ENCODE measurements at places on chromosomes 3 and 15.

- no peak for DNase-seq
These were observed 17.6 kb downstream of the CFAP44 start for GRCh38 chr3:113423699-113424098.

DNA sequence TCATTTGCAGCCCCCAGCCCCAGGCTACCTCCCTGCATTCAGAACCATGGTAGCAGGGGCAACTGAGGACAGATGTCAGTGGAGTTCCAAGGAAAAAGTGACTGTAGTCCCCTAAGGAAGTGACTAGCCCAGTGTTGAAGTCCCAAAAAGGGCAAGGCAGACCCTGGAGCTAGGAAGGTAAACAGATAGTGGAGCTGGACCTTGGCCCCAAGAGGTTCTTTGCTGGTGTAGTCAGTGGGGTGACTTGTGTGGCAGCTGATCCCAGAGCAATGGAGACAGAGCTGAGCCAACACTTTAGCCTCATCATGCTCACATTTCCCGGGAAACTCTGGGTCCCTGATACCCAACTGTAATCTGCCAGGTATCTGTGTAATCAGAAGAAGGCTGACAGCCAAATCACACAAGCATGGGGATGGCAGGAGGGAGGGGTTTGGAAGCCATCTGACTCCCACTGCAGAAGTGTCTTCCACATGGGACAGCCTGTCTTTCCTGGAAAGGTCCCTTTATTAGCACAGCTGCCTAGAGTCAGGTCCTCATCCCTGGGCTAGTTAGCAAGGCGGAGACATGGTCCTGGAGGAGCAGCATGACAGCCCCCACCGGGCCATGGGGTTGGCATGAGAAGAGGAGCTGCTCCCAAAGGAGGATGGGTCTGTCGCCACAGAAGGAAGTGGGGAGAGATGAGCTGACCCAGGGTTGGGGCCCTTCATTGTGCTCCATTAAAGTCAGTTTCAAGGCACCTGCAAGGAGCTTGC lies 39.8 kb downstream of the PXYLP1 start:
- no peak for DNase-seq

- no peak for DNase-seq
These were observed 112.7 kb downstream of the RAB11A start for GRCh38 chr15:65981837-65982626.

GRCh38 chr3:38730281-38730680 lies 80.8 kb upstream of the SCN5A start:
- no peak for DNase-seq

GRCh38 chr3:48518638-48519276 lies 14.8 kb upstream of the SHISA5 start:
- DNase-seq: no peak
